Pancreas (tissue), 10 donors: ENCODE measurements at places on chromosomes 2 and 18. TPM values are rescaled to one million over a fixed set of nuclear protein-coding genes. Genes with fewer than 3 reads are reported as not detected.

The PRADC1 gene
- total RNA-seq = 15.1 TPM

The ITPRIPL1 gene
- 0.58 TPM for total RNA-seq

DNA sequence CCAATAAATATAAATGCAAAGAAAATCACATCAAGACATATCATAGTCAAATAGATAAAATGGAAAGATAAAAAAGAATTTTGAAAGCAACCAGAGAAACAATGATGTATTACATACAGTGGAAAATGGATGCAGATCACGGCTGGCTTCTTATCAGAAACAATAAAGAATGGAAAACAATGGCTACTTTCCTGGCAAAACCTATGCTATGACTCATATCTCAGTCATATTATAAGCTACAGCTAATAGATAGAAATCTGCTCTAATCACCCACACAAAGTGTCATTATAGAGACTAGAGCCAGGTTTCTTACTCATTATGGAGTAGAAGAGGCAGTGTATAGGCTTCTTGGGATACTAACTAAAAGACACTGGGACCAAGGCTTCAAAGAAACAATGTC lies 93.5 kb upstream of the TACR1 start:
- no peak overlapping the region for H3K27ac ChIP-seq
- DNase-seq = no peak
- H3K36me3 ChIP-seq = no peaks in the 10 kb centered on the region
- H3K27me3 ChIP-seq = no peaks in the 10 kb centered on the region
- H3K4me3 ChIP-seq = no peak overlapping the region
- no peaks in the 10 kb centered on the region for H3K4me1 ChIP-seq

DNA sequence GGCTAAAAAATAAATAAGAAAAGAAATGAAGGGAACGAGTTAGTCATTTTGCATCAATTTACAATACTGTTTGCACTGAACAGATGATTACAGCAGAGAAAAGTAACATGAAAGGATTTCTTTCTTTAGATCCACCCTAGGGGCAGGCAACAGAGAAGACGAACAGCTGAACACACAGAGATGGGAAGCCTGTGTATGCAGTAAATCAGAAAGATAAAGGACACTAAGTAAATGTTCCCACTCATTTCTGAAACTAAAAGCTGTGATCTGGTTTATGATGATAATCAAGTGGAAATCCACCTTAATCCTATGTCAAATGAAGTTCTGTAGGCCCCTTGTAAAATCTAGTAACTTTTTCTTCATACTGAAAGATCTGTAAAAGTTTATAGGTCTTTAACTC lies 54.2 kb downstream of the AKAIN1 start:
- no peaks in the 10 kb centered on the region for H3K36me3 ChIP-seq
- H3K4me3 ChIP-seq = no peak overlapping the region
- no peak overlapping the region for H3K27ac ChIP-seq
- no peaks in the 10 kb centered on the region for H3K27me3 ChIP-seq
- H3K4me1 ChIP-seq = no peaks in the 10 kb centered on the region
- DNase-seq = no peak

GRCh38 chr2:45119038-45119437 lies 109.8 kb upstream of the SIX2 start:
- DNase-seq = no peak
- H3K4me1 ChIP-seq = no peaks in the 10 kb centered on the region
- H3K36me3 ChIP-seq = no peaks in the 10 kb centered on the region
- H3K4me3 ChIP-seq = no peak overlapping the region

The DTNB gene
- total RNA-seq = 14.2 TPM

- no peak for DNase-seq
- H3K27ac ChIP-seq = no peak overlapping the region
- no peaks in the 10 kb centered on the region for H3K27me3 ChIP-seq
- no peaks in the 10 kb centered on the region for H3K4me1 ChIP-seq
- H3K4me3 ChIP-seq = no peak overlapping the region
- H3K36me3 ChIP-seq = no peaks in the 10 kb centered on the region
Observed at GRCh38 chr2:7094231-7094741, 177.1 kb downstream of the RNF144A start.

- no peaks in the 10 kb centered on the region for H3K27me3 ChIP-seq
- H3K36me3 ChIP-seq = no peaks in the 10 kb centered on the region
- H3K27ac ChIP-seq = no peak overlapping the region
- DNase-seq = no peak
Observed at GRCh38 chr2:144914113-144914512, 394.2 kb upstream of the ZEB2 start.

The POTEI gene
- 0.09 TPM for total RNA-seq

The LIMS4 gene
- 2.9 TPM for total RNA-seq

DNA sequence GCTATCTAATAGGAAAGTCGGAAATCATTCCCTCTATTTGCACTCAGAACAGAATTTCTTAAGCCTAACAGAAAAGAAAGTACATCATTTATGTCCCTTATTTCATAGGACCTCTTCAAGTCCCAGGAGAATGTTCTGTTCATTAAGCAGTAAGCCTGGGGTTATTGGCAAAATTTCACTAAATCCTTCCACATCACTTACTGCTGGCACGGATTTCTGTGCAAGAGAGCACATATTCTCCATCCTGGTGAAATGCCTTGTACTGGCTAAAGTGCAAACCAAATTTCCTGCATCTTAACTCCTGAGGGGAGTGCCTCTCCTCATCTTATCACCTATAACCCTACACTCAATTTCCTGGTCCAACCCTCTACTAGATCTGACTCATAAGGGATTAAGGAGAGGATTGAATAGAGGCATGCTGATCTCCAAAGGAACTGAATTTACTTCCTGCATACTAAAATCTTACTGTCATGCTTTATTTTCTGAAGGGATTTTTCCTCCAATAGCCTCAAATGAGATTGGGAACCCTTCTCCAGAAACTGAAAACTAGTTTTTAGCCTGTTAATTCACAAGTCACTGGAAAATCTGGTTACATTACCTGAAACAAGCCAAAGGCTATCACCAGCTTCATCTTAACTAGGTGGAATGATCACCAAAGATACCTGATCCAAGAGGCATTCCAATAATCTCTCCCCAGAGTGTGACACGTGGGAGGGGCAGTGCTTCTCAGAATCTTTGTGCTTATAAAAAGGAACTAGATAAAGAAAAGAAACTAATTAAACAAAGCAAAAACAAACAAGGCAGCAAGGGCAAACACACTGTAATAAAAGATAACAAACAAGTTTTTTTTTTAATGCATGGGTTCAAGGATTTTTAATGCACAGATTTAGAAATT lies 311.1 kb downstream of the NR4A2 start:
- no peaks in the 10 kb centered on the region for H3K27me3 ChIP-seq
- DNase-seq = no peak
- no peak overlapping the region for H3K4me3 ChIP-seq

The POLE4 gene
- 10.2 TPM for total RNA-seq

DNA sequence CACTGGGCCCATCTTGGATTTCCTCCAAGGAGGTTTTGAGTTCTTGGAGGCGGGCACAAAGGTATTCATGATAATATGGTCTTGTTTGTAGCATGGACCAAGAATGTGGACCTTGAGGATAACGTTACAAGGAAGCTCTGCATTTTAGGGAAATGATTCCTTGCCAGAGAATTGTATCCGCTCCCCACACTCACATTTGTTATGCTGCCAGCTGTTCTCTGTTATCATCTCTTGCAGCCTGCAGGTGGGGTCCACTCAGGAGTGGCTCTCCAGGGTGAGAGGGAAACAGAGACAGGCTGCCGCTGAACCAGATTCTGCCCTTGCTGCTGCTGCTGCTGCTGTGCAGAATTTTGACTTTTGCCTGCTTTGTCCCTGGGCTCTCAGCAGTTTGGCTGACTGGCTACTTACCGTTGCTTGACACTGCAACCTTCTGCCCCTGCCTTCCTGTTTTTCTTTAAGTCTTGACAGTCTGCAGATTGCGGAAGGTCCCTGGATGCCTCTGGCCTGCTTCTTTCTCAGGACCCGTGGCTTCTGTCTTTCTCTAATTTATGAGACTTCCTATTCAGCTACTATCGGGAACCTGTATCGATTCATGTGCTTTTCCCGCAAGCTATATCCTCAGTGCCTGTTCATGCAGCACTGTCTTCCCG lies 122.3 kb upstream of the DOCK10 start:
- H3K4me1 ChIP-seq = no peaks in the 10 kb centered on the region
- H3K4me3 ChIP-seq = no peak overlapping the region
- no peaks in the 10 kb centered on the region for H3K27me3 ChIP-seq
- no peak overlapping the region for H3K27ac ChIP-seq

The GLI2 gene
- total RNA-seq = 0.78 TPM

The E2F6 gene
- total RNA-seq = 3.0 TPM

GRCh38 chr2:98912221-98912851 lies 23.7 kb downstream of the CRACDL start:
- H3K4me1 ChIP-seq = peaks cover 35% of the 10 kb centered on the region
- H3K27ac ChIP-seq = peak overlapping the region; percentile 41
- H3K4me3 ChIP-seq = no peak overlapping the region
- H3K36me3 ChIP-seq = no peaks in the 10 kb centered on the region
- DNase-seq = peak; percentile 87

DNA sequence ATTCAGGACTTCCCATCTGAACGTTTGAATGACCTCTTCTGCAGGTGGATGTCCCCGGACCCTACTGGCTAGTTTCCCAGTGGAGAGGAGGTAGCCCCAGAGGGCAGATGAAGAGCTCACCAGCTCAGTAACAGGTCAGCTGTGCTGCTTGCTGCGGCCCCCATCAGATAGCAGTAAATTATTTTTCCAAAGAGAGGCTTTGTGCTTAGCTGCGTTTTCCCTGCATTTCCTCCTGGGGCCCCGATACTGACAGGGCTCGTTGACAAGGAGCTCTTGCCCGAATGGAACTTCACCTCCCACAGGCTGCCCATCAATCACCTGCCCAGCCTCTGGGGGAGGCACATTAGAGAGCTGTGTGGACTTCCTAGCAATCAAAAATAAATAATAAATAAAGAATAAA lies 185.8 kb downstream of the DOK6 start:
- DNase-seq = no peak
- H3K4me1 ChIP-seq = no peaks in the 10 kb centered on the region

GRCh38 chr2:85277416-85278158 lies 50.2 kb downstream of the TGOLN2 start:
- no peaks in the 10 kb centered on the region for H3K4me1 ChIP-seq
- H3K27me3 ChIP-seq = no peaks in the 10 kb centered on the region
- no peaks in the 10 kb centered on the region for H3K36me3 ChIP-seq
- no peak overlapping the region for H3K27ac ChIP-seq
- no peak overlapping the region for H3K4me3 ChIP-seq

The FAM136A gene
- total RNA-seq = 27.5 TPM

- H3K27me3 ChIP-seq = no peaks in the 10 kb centered on the region
- peaks cover 11% of the 10 kb centered on the region for H3K4me1 ChIP-seq
- H3K36me3 ChIP-seq = no peaks in the 10 kb centered on the region
- no peak overlapping the region for H3K4me3 ChIP-seq
- no peak for DNase-seq
Observed at GRCh38 chr2:222903234-222904220, 42.7 kb downstream of the ACSL3 start.

The FAM110C gene
- total RNA-seq = 10.2 TPM

The ASXL3 gene
- total RNA-seq = 1.9 TPM

The APCDD1 gene
- total RNA-seq = 17.7 TPM

GRCh38 chr18:48687346-48688042 lies 148.7 kb downstream of the CTIF start:
- no peak for DNase-seq
- no peaks in the 10 kb centered on the region for H3K27me3 ChIP-seq
- no peaks in the 10 kb centered on the region for H3K36me3 ChIP-seq

DNA sequence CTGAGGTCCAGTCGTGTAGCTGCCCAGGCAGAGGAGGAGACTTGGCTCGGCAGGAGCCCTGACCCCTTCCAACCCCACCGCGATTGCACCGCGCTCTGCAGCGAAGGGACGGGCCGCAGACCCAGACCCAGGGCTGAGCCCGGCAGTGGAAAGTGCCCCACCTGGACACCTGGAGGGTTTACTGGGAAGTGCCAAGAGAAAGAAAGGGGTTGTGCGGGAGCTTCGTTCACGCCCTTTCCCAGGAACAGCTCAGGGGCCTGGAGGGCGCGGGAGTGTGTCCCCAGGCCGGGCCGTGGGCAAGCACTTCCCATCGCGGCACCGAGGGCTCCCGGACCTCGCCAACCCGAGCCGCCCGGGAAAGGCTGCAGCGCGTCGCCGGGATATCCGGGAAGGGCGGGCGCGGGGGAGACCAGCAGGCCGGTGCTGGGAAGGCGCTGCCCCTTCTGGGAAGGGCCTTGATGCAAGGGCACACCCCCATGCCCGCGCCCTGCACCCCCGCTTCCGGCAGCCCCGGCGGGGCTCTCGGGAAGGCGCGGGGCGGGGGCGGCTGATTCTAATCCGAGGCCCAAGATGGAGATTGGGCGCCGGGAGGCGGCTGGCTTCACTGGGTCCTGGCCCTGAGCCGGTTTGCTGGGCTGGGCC lies 36.1 kb upstream of the MRPL33 start:
- peaks cover 4% of the 10 kb centered on the region for H3K4me1 ChIP-seq
- no peak overlapping the region for H3K4me3 ChIP-seq
- no peaks in the 10 kb centered on the region for H3K27me3 ChIP-seq
- H3K27ac ChIP-seq = peak overlapping the region; percentile 67
- no peaks in the 10 kb centered on the region for H3K36me3 ChIP-seq
- DNase-seq = peak; percentile 81

The TWIST2 gene
- 0.63 TPM for total RNA-seq
